ENCODE measurements at places on chromosomes 5 and 9.

DNA sequence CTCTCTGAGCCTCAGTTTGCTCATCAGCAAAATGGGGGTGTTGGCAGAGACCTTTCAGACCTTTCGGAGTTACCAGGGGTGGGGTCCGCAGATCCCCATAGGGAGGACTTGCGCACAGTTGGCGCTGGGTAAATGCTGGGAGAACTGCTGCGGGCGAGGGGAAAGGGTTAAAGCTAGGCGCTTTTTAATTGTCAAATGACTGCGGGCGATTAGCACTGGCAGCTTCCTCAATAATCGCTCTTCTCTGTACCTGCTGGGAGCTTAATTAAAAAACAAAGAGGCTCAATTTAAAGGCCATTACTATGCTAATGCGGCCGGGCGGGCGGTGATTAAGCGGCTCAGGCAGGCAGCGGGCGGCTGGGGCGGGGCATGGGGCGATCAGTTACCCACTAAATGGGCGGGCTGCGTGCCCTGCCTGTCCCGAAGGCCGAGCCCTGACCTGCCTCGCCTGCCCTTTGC is 63.0 kb downstream of the LMX1B start:
- no peak for DNase-seq

GRCh38 chr5:83277154-83277553 is 194.4 kb upstream of the VCAN start:
- DNase-seq = no peak

GRCh38 chr5:130067364-130067763 is 163.1 kb downstream of the CHSY3 start:
- DNase-seq = no peak

GRCh38 chr9:136159851-136160250 is 41.2 kb upstream of the TMEM250 start:
- DNase-seq = no peak

DNA sequence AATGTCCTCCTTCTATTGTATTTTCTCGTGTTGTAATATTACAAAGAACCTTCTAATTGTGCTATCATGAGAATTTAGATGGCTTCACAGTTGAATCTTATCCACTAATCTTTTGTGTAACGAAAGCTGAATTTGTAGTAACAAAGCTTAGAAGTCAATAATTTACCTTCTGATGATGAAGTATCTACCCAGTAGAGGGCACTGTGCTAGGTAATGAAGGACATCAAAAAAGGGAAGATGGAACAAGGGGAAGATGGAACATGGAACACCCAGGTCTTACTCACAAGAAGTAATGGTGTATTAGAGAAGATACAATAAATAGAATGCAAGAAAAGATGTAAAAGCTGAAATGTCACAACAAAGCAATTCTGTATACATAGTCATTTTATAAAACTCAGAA is 131.0 kb upstream of the CCNG1 start:
- no peak for DNase-seq

Data from LNCaP clone FGC (cell line).